ENCODE measurements at places on chromosomes 2 and 18. TPM values are rescaled to one million over a fixed set of nuclear protein-coding genes. Genes with fewer than 3 reads are reported as not detected.

NGEF gene
- 4.0 TPM for total RNA-seq

SLC11A1 gene
- total RNA-seq = 15.7 TPM

ACOXL gene
- not detected for total RNA-seq

TFCP2L1 gene
- total RNA-seq = 0.69 TPM

FAM110C gene
- total RNA-seq = 6.5 TPM

NR4A2 gene
- 3.2 TPM for total RNA-seq

HRH4 gene
- total RNA-seq = not detected

HOXD13 gene
- total RNA-seq = not detected

PID1 gene
- 11.0 TPM for total RNA-seq

TMEM214 gene
- 46.0 TPM for total RNA-seq

- no peak for DNase-seq
Measured at GRCh38 chr2:65919550-65920188, 487.3 kb upstream of the SPRED2 start.

DNA sequence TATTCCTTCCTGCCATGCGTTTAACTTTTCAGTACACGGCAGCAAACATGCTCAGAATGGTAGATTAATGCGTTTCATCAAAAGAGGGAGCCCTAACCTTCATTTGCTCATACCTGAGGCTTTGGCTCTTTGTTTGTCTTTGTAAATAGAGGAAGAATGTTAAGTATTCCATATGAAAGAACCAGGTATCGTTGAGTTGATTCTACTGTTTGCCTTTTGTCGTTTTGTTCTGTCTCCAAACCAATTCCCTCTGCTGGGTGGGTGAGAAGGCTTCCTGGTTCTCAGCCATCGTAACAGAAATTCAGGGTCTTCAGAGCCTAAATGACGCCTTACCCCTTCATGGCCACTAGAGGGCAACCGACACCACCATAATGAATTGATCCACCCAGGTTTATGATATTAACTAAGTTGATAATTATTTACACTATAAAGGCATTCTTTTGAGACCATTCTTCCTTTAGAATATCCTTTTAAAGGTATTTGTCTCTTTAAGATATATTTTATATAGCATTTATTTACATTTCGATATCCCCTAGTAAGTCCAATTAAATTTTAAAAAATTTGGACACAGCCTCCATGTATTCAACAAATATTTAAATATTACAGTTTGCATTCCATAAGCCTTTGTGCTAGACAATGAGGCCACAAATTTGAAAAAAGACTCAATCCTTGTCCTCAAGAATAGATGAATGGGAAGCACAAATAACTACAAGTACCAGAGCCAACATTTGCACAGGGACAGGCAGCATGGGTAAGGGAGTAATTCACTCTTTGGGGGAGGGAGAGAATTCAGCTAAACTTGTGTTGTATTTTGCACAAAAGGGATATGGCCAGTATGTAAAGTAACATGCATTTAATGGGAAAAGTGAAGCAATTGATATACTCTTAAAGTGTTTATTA lies 48.1 kb downstream of the TIMM21 start:
- DNase-seq = no peak

- no peak for DNase-seq
Measured at GRCh38 chr2:119196301-119197125, 27.1 kb upstream of the STEAP3 start.

DNA sequence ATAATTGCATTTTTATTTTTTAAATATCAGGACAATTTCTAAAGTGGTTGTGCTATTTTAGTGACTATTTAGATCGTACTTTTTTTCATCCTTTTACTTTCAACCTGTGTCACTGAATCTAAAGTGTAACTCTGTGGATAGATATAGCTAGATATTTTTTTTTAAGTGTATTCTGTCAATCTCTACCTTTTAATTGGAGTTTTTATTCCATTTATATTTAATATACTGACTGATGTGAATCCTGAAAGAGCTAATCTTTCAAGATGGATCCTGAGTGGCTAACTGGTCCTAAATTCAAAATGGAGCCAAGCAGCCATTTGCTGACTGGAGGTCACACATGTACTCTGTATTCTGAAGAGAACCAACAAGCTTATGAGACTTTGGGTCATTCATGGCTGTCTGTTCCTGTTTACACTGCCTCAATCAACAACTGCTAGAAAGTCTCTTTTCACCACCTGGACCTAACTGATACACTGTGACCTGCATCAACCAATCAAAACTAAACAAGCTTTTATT lies 4.6 kb upstream of the PSMD14 start:
- no peak for DNase-seq

DNA sequence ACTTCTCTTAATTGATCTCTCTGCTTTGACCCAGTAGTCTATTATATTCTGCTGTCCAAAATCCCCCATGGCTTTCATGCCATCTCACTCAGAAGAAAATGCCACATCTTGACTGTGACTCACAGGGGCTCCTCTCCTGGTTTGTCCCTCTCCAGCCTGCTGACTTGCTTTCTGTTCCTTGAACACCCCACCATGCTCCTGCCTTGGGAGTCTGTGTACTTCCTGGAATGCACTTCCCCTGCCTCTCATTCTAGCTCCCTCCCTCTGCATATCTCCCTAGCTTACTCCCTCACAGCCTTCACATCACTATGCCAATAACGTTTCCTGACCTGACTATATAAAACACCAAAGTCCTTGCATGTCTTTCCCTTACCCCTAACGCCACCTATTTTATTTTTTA lies 167.2 kb downstream of the TRIB2 start:
- no peak for DNase-seq

DNA sequence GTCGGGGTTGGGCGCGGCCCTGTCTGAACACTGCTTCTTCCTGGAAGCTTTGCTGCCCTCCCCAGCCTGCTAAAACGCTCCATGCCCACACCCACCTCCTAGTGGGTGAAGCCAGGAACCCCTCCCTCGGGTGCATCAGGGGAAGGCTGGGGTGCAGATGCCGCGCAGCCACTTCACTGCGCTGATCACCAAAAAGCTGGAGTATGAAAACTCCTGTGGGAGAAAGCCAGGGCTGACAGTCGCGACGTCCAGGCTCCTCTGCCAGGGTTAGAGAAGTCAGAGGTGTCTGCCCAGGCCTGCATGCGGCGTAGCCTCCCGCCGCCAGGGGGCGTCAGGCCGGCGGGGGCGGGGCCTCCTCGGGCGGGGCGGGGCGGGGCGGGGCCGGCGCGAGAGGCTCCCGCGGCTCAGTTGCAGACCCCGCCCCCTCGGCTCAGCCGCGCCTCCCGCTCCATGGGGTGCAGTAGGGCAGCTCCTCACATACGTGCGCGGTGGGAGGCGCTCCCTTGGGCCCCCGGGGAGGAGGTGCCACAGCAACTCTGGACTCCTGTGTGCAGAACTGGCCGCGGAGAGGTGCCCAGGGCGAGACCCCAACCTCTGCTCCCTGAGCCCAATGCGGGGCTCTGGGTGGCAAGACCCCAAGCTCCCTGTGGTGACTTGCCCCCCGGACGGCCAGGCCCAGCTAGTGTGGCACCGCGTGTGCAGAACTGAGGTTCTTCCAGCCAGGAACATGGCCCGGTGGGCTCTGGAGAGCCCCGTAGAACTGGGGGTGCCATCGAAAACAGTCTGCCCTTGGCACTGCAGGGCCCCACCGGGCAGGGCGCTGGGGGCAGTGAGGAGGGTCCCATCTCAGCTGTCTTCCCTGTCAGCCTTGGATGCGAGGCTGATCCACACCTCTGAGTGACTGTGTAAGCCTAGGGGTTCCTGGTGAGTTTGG lies 1.8 kb upstream of the RNPEPL1 start:
- peak; percentile 98 for DNase-seq

DNA sequence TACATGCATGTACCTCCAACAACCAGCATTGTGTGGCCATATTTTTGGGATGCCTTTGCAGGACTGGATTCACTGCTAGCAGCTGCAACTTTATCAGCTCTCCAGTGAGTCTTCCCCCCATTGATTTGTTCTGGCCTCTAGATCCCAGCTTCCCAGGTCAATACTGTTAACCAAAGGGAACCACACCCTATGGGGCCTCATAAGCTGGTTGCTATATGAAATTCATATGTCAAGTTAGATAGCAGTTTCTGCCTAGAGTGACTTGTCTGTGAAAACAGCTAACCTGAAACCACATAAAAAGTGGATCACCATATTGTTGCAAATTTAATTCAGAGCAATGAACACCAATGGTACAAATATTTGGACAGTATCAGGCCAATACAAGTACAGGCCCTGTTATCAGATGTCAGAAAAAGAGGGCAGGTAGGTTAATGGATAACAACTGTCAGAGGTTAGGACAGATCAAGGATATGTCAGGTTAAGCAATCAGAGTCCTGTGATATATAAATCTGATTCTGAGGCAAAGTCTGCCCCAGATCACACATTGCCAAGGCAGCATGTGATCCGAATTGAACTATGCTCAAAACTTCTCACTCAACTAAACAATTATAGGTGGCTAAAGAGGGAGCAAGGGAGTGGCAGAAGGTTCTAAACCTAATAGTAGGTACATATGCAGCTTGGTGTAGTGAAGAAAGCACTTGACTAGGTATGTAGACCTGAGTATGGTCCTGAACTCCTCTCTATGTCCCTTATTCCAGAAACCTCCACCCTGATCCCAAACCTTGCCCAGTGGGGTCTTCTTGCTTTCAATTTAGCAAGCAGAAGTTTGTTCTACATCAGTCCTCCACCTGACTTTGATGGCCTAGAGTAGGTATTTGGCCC lies 310.2 kb upstream of the STON1 start:
- DNase-seq = no peak

DNA sequence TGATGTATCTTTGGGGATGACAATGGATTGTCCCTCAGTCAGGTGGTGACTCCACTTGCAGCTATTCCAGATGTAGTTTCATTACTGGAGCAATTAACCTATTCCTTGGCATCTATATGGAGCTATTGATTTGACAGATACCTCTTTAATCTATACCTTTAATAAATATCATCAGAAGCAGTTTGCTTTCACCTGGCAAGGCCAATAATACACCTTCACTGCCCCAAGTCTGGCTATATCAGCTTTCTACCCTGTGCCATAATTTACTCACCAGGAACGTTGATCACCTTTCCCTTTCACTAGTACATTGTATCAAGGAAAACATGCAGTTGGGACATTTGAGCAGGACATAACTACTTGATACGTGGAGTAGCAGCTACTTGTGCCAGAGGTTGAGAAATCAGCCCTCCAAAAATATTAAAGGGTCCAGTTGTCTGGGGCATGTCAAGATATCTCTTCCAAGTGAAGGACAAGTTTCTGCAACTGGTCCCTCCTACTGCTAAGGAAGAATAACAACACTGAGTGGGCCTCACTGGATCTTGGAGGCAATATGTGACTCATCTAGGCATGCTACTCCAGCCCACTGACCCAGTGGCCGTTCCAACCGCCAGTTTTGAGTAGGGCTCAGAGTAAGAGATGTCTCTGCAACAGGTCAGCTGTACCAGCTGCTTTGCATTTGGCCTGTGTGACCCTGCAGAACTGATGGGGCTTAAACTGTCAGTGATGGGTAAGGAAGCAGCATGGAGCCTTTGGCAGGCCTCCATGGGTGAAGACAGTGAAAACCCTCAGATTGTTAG lies 67.0 kb downstream of the PSMG2 start:
- no peak for DNase-seq

- no peak for DNase-seq
Measured at GRCh38 chr18:58175122-58175785, 131.2 kb downstream of the NEDD4L start.

- peak; percentile 58 for DNase-seq
Measured at GRCh38 chr18:43772907-43773306, 495.6 kb upstream of the SYT4 start.

GRCh38 chr2:232085826-232086425 lies 124.4 kb downstream of the DIS3L2 start:
- DNase-seq = no peak

GRCh38 chr2:207533461-207534008 lies 3.8 kb downstream of the CREB1 start:
- no peak for DNase-seq

DNA sequence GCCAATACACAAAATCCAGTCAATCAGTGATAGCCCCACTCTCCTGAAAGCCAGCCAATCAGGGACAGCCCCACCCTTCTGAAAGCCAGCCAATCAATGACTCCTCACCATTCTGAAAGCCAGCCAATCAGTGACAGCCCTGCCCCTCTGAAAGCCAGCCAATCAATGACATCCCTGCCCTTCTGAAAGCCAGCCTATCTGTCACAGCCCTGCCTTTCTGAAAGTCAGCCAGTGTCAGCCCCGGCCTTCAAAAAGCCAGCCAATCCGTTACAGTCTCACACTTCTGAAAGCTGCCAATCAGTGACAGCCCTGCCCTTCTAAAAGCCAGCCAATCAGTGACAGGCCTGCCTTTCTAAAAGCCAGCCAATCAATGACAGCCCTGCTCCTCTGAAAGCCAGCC lies 95.9 kb upstream of the HDAC4 start:
- no peak for DNase-seq

DNA sequence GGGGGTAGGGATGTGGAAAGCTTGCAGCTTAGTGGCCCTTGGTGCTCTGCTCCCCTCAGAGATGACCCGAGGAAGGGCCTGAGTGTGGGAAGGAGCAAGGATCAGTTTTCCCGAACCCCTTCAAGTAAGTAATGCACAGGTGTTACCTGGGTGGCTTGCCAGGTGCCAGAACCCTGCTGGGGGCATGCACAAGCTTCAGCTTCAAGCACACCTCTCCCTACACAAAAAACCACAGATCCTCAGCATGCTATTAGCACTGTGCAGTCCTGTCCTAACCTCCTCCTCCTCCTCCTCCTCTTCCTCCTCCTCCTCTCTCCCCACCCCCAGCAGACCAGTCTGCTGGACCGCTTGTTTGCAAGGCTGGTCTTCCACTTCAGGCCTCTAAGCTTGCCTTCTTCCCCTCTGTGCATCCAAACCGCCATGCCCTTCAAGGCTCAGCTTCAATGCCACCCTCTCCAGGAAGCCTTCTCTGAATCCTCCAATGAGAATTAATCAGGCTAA lies 114.8 kb downstream of the ACAA2 start:
- no peak for DNase-seq

DNA sequence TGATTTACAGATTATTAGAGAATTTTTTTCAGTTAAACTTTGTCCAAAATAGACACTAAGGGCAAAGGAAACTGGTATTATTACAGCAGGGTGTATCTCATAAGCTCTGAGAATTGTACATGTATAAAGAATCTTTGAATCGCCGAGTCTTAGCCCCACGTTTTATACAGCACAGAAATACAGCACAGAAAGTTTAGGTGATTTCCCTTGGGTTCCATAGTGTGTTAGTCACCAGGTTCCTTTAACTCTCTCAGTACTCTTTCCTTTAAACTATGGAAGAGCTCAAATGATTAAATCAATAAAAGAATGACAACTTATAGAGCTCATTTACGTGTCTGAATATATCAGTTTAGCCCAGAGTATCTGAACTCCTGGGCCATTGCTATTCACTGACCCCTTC lies 256.8 kb downstream of the NEDD4L start:
- no peak for DNase-seq

DNA sequence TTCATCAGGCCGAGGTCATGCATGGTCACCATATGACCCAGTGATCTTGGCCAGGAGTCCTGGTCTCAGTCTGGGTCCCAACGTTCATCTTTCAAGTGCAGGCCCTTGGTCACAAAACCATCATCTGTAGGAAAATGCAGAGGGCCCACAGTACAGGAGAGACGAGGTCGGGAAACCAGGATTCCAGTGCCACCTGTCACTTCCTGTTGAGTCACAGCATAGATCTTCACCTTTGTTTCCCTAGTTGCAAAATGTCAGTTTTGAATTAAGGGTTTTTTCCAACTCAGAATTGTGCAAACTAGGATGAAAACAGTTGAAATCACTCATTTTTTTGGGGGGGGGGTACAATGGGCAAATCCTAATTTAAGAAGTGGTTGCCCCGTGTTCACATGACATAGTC lies 162.2 kb downstream of the INSIG2 start:
- no peak for DNase-seq
